ENCODE measurements at places on chromosomes 1 and 21.

DNA sequence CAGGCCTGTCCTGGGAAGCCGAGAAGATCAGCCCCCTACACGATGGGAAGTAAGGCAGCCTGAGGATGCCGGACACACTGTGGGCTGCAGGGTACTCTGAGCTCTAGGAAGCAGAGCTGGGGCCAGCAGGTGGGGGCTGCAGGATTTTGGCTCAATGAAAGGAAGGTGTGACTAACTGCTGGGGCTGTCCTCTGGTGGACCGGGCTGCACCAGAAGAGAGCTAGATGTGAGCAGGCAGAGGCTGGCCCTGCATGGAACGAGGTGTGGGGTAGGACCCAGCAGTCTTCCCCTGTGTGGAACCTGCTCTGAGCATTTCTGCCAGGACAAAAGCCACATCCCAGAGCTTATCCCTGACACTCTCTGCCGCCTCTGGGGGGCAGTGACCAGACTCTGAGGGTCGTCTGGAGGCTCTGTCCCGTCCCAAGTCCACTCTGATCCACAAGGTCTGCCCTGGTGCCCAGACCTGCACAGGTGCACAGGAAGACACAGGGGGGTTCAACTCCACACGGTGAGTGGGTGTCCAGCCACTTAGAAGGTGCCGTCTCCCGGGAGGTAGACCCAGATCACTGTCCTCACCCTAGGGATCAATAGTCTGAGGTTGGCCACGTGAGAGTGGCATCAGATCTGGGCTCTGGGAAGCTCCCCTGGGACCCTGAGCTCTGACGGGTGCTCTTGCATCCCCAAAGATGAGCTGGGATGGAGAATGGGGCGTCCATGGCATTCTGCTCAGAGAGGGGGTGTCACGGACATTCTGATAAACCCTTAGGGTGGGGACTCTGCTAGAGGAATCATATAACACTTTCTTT, 187.6 kb upstream of the VAMP3 start:
- DNase-seq, result no peak

- no peak for DNase-seq
Observed at GRCh38 chr21:42665026-42665425, 11.6 kb downstream of the PDE9A start.

GRCh38 chr1:7586031-7586941, 184.8 kb upstream of the VAMP3 start:
- DNase-seq, result no peak

GRCh38 chr1:24103879-24104278, 8.1 kb downstream of the MYOM3 start:
- no peak for DNase-seq

GRCh38 chr1:8425781-8426161, 107.9 kb downstream of the SLC45A1 start:
- no peak for DNase-seq

DNA sequence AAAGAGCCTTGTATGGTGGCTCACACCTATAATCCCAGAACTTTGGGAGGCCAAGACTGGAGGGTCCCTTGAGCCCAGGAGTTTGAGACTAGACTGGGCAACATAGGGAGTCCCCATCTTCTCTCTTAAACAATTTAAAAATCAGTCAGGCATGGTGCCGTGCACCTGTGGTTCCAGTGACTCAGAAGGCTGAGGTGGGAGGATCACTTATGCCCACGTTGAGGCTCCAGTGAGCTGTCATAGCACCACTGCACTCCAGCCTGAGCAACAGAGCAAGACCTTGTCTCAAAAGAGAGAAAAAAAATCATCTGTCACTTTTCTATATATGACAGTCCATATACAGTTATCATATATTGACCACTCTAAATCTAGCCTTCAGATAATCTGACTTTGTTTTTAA, 658.3 kb downstream of the LTN1 start:
- DNase-seq, result no peak

GRCh38 chr1:87030740-87031690, 116.6 kb downstream of the HS2ST1 start:
- no peak for DNase-seq

DNA sequence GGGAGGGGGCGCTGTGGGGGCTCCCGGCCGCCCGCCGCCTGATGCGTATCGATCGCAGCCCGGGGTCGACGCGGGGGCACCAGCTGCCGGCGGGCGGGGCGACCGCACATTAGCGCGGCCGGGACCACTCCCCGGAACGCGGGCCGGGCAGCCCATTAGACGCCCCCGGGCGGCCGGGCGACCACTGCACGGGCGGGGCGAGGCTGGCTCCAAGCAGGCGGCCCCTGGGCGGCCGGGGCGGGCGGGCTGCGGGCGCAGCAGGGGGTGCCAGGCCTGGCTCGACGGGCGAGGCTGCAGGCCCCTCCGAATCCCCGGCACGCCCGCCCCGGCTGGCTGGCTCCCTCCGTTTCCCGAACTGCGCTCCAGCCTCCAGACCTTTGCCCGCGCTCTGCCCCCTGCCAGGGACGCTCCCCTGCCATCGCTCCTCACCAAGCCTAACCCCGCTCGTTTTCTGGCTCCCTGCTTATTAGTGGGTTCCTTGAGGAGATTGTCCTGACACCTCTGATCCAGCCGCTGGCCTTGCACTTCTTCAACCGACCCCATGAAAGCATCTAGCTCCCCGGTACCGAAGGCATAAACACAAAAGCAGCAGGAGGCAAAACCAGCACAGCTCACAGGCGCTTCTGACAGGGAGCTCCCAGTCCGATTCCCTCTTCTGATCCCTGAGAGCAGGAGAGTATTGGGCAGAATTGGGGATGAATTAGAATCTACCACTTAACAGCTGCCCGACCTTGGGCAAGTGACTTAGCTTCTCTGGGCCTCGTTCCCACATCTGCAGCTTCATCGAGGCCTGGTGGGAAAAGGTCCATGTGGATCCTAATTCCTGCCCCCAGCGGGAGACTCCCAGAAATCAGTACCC, 92.6 kb upstream of the CASZ1 start:
- DNase-seq, result no peak

- no peak for DNase-seq
Observed at GRCh38 chr1:16180291-16180824, 24.5 kb upstream of the EPHA2 start.

GRCh38 chr1:155910621-155911121, 478 bp downstream of the RIT1 start:
- DNase-seq, result no peak
